ENCODE measurements at places on chromosomes 5 and 9.

DNA sequence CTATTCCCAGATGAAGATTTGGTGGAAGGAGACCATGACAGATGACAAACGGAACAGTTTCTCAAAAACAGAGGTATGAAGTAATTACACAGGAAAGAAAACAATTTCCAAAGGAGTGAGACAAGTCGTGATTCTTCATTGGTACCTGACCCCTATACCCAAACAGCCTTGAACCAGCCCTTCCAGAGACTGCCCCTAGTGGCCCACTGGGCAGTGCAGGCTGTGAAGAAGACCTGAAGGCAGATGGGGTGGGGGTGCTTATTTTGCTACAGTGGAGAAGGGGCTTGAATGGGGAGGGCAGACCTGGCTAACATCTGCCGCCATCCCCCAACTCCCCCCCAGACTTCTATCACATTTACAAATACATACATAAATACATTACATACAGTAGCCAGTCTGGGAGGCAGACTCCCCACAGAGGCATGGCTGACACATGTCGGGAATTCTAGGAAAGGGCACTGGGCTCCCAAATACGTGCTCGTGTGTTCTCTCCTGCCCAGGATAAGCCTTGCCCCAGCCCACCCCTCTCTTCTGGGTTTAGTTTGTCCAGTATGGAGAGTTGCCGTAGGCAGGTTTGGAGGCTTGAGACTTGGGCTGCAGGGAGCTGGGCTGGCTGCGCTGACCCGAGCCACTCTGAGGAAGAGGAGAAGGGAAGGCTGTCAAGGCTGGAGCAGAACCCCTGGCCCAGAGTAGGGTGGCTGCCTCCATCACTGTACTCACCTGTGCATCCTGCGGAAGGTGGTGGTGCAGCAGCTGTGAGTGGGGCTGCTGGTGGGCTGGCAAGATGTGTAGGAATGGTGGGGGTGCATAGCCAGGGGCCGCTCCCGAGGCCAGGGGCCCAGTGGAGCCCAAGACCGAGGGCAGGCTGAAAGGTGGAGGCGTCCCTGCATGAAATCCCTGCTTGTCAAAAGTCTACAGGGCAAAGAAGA lies 105.3 kb downstream of the UBE2R2 start:
- peak; percentile 28 for DNase-seq

GRCh38 chr5:151949701-151950308 lies 25.2 kb upstream of the GLRA1 start:
- no peak for DNase-seq

DNA sequence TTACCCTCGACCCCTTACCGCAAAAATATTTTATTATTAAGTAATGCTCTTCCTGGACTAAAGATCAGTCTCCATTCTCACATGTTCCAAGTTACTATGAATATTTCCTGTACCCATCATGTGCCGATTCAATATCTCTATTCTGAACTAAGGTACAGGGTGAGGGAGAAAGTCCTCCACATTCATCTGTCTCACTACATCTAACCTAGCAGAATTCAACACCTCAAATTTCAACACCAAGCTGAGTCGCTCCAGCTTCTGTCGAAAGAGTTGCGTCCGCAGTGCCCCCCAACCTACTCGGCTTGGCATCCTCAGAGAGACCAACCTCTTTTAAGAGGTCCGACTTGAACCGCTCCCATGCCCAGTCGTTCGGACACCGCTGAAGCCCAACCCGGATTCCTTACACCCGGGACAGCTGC lies 1.0 kb downstream of the CERT1 start:
- DNase-seq, result no peak

GRCh38 chr9:88951155-88951542 lies 40.1 kb upstream of the S1PR3 start:
- no peak for DNase-seq

DNA sequence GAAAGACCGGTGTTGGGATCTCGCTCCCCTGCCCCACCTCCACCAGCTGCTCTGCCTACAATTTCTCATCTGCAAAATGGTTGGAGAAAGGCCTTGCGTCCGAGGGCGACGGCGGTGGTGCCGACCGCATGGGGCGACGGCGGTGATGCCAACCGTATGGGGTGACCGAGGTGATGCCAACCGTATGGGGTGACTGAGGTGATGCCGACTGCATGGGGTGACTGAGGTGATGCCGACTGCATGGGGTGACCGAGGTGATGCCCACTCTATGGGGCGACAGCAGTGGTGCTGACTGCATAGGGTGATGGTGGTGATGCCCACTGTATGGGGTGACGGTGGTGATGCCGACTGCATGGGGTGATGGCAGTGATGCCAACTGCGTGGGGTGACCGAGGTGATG lies 171.0 kb downstream of the OLFM1 start:
- no peak for DNase-seq

DNA sequence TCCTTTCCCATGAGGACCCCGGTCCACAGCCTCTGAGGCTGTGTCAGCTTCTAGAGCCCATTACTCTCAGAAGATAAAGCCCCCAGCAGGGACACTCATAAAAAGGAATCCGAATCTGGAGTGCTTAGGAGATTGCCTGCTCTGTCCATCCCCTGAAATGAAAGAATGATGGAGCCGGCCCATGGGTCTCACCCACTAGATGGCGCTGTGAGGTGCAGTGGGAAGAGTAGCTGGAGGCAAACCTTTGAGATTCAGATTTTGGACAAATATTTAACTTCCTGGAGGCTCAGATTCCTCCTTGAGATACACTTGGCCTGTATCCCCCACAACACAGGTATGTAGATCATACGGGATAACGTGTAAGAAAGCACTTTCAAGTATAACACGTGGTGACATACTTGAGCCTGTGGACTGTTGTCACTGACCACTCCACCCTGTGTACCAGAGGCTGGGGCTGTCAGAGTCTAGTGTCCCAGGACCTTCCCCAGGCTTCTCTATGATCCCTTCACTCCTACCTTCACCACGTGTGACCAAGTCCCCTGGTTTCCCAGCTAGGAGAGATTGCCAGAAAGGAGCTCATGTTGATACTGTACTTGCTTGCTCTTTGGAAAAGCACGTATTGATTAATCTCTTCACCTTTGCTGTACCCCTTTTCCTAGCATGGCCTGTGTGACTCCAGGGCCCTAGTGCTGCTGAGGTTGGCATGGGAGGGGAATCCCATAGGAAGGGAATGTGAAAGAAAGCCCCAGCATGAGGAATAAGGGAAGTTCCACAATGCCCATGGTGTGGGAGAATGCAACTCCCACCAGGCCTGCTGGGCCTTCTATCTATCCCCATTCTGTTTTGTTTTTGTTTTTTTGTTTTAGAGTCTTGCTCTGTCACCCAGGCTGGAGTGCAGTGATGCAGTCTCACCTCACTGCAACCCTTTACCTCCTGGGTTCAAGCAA lies 32.1 kb downstream of the TRMO start:
- DNase-seq, result peak; percentile 57

- DNase-seq, result no peak
Observed at GRCh38 chr5:150500328-150500841, 7.5 kb upstream of the NDST1 start.

DNA sequence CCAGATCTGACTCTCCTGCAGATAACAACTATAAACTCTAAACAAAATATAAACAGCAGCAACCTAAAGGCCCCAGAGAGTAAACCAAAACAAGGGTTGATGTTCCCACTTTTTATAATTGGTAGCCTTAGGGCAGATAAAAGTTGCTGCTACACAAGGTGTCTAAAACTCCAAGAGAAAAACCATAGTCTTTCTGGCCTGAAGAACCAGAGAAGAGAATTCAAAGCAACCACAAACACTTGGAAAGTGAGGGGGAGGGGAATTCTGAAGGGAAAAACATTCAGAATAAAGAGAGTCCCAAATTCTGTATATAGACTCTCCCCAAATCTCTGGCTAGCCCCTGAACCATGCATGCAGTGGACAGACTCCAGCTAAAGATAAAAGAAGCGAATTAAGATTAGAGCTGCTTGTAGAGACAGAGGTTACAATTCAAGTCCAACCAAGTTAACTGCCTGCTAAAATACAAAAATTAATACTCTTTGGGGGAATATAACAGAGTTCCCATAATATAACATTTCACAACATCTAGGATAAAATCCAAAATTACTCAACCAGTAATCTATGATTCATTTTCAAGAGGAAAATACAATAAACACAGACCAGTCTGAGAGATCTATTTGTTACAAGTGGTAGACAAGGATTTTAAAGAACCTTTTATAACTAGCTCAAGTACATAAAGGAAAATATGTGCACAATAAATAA lies 37.5 kb upstream of the RGMB start:
- no peak for DNase-seq

DNA sequence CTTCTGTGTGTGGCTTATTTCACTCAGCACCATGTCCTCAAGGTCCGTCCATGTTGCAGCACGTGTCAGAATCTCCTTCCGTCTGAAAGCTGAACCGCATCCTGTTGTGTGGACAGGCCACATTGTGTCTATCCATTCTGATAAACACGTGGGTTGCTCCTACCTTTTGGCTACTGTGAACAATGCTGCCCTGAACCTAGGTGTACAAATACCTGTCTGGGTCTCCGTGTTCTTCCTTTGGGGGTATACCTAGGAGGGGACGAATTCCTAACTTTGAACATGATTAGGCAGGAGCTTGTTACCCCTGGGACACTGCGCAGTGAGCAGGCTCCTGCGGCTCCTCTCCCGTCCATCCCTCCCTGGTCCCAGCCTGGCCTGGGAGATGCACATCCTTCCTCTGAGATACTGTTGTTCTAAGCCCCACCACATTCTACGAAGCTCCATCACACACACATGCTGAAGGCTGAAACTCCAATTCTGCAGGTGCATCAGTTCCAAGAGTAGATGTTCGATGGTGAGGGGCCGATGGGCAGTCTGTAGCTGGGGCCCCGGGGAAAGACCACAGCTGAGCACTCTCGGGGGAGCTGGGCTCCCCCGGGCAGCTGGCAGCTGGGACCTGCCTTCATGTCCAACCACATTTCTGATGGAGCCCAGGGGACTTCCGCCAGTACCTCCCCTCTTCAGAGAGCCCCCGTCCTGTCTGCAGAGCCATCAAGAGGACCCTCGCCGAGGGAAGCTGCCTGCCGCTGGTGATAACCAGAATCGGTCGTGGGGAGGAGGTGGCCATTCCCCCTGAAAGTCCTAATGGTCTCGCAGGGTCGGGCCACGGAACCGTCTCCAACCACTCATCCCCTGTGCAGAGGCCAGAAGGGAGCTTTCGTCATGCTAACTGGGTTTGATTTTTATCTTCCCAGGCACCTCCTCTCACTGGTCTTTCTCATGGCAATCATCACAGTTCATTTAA lies 120.9 kb downstream of the COL23A1 start:
- no peak for DNase-seq

- no peak for DNase-seq
Observed at GRCh38 chr5:180915924-180916323, 17.0 kb downstream of the BTNL8 start.

GRCh38 chr9:131319486-131319885 lies 30.0 kb downstream of the PLPP7 start:
- DNase-seq, result no peak

- DNase-seq, result no peak
Observed at GRCh38 chr5:10573487-10574145, 9.7 kb downstream of the ANKRD33B start.

GRCh38 chr9:121945849-121946248 lies 147.3 kb downstream of the TTLL11 start:
- DNase-seq, result no peak

DNA sequence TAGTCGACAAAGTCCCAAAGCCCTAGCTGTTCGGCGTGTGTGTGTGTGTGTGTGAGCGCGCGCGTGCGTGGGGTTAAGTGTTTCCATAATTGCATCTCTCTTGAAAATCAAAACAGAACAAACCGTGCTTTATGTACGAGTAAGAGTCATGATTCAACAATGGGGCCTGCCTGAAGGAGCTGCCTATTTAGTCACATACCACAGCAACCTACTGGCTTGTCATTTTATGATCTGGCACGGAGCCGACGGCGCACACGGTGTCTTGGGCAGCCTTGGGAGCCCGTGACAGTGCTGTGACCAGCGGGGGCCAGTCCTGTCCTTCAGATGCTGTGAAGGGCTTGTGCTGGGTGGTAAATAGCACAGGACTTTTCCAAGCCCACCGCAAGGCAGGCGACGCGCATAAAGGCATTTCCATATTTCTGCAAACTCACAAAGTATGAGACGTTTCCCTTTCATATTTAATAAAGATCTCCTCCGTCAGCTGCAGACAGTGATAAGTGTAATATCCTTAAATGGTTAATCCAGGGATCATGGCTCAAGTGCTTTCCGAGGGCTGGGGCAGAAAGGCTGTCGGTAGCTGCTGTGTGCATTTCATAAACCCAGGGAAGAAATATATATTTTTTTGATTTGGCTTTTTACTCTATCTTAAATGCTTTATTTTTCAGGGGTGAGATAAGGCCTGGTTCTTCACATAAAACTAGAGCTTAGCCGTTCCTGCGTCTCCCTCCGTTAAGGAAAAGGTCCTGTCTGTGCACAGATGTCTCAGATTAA lies 270.2 kb upstream of the IRX1 start:
- no peak for DNase-seq

- DNase-seq, result peak; percentile 85
Observed at GRCh38 chr5:72063219-72063819, 44.0 kb upstream of the MAP1B start.

GRCh38 chr5:138676556-138677193 lies 76.5 kb upstream of the CTNNA1 start:
- no peak for DNase-seq

DNA sequence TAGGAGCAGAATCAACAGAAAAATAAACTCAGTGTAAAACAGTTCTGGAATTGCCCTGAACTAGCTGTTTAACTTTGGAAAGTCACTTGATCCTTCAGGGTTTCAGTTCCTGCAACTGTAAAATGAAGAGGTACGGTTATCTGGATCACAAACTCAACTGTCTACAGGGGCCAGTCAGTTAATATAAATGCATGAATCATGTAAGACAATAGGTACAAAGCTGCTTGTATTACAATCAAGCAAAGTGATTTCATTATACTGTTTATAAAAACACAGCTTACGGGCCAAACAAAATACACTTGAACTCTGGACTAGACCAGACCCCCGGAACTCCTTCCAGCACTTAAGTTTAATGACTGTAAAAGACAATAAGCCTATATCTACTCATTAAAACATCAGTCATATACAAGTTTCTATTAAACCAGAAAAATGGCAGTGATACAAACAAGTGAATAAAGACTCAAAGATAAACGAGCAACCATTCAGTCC lies 73.0 kb downstream of the MRPS27 start:
- no peak for DNase-seq

GRCh38 chr9:96450613-96451528 lies 902 bp downstream of the HABP4 start:
- DNase-seq, result peak; percentile 52

Data from nephron progenitor cell (in vitro differentiated cells).